Mesothelial cell of epicardium (in vitro differentiated cells): ENCODE measurements at places on chromosomes 7 and 10.

- DNase-seq, result no peak
Measured at GRCh38 chr10:109773288-109774120, 149.8 kb downstream of the XPNPEP1 start.

- DNase-seq, result no peak
Measured at GRCh38 chr7:155523168-155523675, 23.1 kb downstream of the CNPY1 start.

- no peak for DNase-seq
Measured at GRCh38 chr10:7887174-7887816, 69.0 kb downstream of the TAF3 start.

- no peak for DNase-seq
Measured at GRCh38 chr7:121397361-121397760, 1.3 kb upstream of the FAM3C start.

DNA sequence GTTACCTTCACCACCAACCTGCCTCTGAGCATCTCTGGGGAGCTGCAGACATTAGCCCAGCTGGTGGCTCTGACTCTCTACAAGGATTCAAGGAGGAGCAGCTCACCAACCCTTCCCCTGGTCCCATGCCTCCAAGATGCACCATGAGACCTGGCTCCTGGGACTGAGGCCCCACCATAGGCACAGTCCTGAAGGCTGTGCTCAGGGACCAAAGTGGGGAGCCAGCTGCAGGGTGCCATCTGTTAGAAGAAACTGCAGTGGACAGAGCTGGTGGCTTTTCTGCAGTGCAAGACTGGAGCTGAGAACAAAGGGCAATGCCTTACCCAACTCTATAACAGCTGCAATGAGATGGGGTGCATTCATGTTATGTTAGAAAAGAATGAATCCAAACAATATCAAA lies 581.6 kb downstream of the TCERG1L start:
- no peak for DNase-seq

- no peak for DNase-seq
Measured at GRCh38 chr10:78413076-78414055, 379.7 kb downstream of the RPS24 start.

DNA sequence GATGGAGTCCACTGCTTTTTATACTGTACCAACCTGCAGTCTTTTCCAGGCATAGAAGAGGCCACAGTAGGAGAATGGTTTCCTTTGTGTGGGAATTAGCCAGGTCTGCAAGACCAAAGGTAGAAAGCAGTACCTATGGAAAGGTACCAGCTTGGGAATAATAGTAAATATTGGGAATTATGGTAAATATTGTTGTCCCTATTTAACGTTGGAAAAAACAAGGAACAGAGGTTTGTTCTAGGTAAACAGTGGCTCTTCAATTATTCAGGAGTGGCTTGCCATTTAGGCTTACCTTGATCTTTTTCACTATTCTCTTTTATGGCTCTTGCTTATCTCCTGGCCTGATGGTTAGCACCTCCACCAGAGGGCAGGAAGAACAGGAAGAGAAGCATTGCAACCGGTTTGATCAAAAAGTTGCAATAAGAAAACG lies 43.9 kb upstream of the GSAP start:
- no peak for DNase-seq

- no peak for DNase-seq
Measured at GRCh38 chr10:79264942-79265341, 82.3 kb upstream of the PPIF start.

- no peak for DNase-seq
Measured at GRCh38 chr10:76080451-76080850, 649.0 kb downstream of the LRMDA start.

- no peak for DNase-seq
Measured at GRCh38 chr10:129329385-129330055, 137.5 kb upstream of the MGMT start.

DNA sequence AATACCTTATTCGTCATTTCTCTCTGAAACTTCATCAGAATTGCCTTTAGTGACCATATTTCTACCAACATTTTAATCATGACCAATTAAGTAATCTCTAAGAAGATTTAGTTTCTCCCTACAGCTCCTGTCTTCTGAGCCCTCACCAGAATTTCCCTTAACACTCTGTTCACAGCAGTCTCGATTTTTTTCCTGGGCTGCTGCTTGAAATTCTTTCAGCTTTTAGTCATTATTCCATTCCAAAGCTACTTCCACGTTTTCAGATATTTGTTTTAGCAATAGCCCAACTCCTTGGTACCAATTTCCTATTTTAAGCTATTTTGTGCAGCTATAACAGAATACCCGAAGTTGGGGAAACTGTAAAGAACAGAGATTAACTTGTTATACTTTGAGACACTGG lies 192.4 kb upstream of the DKK1 start:
- no peak for DNase-seq

DNA sequence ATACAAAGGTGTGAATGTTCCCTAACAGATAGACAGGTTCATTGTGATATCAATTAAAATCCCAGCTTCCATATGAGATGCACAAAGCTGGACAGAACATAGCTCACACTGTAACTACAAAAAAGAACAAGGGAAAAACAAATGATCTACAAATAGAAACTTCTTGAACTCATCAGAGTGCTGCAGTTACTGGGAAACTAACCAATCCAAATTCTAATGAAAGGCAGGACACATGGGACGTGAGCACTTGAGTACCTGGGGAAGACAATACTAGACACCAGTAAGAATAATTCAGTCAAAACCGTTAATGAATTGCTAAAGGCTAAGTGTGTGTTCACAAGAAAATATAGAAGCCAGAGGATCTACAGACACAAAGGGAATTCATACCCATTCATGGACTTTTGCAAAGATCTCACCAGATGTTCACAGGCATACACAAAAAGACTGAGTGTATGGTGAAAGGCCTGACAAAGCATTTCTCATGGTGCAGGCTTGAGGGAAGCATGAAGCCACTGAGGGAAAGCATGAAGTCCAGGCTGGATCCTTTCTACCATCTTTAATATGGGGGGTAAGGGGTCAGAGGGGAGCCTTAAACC lies 7.8 kb upstream of the GPR22 start:
- no peak for DNase-seq

- DNase-seq, result no peak
Measured at GRCh38 chr10:77007834-77008233, 629.8 kb downstream of the KCNMA1 start.

DNA sequence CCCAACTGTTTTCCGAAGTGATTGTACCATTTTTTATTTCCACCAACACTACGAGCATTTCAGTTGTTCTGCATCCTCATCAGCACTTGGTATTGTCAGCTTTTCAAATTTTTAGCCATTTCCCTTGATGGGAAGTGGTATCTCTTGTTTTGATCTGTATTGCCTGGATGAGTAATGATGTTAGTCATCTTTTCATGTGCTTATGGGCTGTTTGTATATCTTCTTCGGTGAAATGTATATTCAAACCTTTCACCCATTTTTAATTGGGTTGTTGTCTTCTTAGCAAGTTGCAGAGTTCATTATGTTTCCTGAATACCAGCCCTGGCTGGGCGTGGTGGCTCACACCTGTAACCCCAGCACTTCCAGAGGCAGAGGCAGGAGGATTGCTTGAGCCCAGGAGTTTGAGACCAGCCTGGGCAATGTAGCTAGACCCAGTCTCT lies 22.1 kb downstream of the CLIP2 start:
- DNase-seq, result no peak

- DNase-seq, result no peak
Measured at GRCh38 chr7:132972745-132973144, 109.1 kb downstream of the CHCHD3 start.

DNA sequence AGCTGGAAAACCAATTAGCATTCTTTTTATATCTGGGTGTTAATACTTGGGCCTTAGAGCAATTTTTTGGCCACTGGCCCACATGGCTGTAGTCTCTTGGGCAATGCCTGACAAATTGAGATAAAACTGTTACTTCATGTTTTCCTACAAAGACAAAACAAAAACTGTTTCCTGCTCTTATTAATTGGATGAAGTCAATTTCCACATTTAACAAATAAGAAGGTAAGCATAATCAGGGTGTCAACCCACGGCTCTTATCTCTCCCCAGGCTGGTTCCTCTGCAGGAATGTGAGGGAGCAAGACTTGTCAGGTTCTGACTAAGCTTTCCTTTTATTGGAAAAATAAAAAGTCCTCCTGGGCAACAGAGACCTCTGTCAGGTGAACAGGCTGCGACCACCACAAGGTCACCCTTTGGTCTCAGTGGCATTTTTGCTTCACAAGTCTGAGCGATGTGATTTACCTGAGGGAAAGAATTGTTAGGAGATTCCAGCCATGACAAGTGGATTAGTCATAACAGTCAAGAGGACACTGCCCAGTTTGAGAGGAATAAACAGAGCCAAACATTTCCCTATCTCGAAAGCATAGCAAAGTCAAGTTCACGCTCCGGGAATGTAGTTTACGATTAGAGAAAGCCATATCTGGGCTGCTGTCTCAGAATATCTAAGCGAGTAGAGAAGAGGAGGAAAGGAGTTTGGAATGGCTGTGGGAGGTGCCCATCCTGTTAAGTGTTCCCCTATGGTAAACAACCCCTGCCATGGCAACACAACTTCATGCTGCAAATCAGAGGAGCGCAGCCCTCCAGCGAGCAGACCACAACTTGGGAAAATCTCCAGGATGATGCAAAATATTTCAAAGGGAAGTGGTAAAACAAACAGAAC lies 144.4 kb downstream of the TES start:
- peak; percentile 61 for DNase-seq

DNA sequence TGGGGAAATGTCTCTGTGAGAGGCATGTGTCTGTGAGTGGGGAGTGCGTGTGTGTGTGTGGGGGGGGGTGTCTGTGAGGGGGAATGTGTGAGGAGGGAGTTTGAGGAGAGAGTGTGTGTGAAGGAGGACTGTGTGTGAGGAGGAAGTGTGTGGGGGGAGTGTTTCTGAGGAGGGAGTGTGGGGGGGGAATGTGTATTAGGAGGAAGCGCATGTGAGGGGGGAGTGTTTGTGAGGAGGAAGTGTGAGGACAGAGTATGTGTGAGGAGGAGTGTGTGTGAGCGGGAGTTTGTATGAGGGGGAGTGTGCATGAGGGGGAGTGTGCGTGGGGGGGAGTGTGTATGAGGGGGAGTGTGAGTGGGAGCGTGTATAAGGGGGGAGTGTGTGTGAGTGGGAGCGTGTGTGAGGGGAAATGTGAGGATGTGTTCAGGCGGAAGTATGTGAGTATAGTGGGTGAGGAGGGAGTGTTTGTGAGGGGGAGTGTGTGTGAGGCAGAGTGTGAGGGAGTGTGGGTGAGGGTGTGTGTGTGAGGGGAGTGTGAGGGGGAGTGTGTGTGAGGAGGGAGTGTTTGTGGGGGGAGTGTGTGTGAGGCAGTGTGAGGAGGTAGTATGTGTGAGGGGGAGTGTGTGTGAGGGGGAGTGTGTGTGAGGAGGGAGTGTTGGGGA lies 21.8 kb upstream of the PTPRN2 start:
- DNase-seq, result no peak

DNA sequence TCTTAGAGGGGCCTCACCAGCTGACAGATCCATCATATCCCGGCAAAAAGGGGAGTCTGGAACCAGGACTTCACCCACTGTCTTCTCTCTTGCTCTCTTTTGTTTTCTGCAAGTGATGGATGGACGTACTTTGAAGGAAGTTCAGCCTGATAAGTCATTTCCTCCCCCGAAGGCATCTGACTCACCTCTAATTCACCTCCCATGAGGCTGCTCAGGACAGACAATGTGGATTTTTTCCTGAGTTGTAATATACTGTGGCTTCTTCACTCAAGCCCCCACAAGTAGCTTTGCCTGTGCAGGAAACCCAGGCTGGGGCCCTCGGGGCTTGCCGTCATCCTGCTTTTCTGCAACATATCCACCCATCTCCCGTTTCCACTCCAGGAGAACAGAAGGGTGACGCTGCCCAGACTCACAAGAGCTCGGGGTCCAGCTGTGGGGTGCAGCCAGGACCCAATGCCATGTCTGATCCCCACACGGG lies 70.4 kb downstream of the ASB13 start:
- no peak for DNase-seq

DNA sequence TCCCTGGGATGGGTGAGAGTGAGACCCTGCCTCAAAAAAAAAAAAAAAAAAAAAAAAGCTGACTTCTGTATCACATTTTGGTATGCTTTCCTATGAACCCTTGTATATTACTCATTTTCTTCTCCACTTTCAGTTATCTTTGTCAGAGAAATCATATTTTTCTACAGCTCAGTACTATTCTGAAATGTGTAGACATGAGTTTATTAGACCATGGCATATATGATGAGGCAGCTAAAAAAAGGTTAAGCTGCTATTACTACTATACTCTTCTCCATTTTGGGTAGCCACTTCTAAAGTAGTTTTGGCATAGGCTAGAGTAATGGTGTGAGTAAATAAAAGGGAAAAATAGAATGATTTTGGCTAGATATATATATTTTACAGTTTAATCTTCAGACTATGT lies 53.4 kb downstream of the MLLT10 start:
- DNase-seq, result no peak

- DNase-seq, result no peak
Measured at GRCh38 chr10:126570621-126571602, 99.6 kb downstream of the C10orf90 start.

DNA sequence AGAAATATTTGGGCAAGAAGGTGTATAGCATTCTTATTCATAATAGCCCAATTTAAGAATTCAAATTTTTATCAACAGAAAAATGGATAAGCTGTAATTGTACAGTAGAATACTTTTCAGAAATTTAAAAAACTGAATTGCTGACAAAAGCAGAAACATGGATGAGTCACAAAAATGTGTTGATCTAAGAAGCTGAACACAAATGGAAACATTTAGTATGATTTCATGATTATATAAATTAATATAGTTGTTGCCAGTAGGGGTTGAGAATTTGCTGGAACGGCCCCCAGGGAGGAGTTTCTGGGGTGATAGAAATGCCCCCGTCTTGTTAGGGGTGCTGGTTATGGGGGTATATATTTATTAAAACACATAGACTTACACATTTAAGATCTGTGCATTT lies 179.1 kb downstream of the KLF6 start:
- DNase-seq, result no peak

DNA sequence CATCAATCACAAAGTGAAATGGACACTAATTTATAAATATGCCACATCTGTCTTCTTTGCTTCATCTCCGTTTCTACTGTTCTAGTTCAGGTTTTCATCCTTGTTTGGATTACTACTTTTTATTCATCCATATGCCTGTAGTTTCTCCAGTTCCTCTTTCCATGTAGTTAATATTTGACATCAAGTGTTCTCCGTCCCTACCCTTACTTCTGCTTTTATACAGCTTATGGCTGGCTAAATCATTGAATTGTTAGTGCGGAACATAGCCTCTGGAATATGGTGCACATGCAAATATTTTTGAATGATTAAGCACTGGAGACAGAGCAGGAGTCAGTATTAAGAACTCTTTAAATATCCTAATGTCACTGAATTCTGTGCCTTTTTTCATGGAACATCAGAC lies 230.0 kb upstream of the PPP1R3A start:
- DNase-seq, result no peak

DNA sequence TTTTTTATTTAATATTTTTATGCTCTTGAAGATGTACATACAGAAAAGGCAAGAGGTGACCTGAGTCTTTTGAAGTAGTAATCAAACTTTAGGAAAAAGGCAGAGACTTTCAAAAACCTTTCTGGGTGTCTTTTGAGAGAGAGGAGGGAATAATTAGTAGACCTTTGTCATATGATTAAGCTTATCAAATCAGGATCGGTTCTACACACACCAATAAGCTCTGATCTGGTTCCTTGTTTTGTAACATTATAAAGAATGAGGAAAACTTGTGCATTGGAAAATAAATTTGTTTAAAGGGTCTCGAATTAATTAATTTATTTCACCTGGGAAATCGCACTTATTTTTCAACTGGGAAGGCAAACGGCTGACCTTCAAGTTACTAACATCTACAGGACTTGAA lies 11.9 kb downstream of the TWIST1 start:
- no peak for DNase-seq

GRCh38 chr10:110951381-110951780 lies 32.0 kb downstream of the SHOC2 start:
- no peak for DNase-seq

- no peak for DNase-seq
Measured at GRCh38 chr7:28672397-28672797, 260.1 kb downstream of the CREB5 start.
